Stimulated activated CD4-positive, alpha-beta T cell treated with anti-CD3 and anti-CD28 coated beads, Interleukin-1b, Interleukin-23, amount 100 ng/mL, for 1 hour (primary cell): ENCODE measurements at places on chromosomes 7 and 10.
A peak's percentile ranks its signal among the peaks of the same experiment; 100 is the strongest.

DNA sequence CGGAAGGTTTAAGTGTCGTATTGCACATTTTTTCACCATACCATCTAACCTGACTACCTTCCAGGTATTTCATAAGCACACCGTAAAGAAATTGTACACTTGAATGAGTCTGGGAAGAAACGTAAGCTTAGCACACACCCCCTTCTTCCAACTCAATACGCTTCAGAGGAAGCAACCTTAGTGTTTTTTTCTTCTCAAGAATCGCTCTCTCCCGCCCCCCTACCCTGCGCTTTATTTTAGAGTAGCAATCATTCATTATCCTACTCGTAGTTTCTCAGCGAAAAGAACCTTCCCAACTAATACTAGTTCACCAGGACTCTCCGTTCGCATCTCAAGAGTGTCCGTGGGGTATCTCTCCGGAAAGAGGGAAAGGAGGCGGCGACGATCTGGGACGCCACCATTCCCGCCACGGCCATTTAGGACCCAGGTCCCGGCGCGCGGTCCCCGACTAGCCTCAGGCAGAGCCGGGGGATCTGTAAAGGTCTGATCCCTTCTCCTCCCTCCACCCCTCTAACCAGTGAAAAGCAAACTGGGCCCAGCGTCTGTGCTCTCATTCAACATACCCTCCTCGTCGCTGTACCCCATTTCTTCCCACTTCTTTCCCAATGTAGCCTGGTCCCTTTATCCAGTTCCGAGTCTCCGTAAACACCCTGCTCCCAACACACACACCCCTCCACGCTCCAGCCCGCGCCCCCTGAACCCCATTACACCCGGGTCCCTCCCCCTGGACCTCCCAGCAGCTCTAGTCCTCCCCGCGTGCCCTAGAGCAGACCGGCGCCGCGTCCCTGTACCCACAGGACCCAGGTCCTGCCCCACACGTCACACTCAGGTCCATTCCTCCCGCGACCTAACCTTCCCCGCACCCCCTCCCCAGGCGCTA, 16.0 kb downstream of the MYOZ1 start:
- no peak for DNase-seq

DNA sequence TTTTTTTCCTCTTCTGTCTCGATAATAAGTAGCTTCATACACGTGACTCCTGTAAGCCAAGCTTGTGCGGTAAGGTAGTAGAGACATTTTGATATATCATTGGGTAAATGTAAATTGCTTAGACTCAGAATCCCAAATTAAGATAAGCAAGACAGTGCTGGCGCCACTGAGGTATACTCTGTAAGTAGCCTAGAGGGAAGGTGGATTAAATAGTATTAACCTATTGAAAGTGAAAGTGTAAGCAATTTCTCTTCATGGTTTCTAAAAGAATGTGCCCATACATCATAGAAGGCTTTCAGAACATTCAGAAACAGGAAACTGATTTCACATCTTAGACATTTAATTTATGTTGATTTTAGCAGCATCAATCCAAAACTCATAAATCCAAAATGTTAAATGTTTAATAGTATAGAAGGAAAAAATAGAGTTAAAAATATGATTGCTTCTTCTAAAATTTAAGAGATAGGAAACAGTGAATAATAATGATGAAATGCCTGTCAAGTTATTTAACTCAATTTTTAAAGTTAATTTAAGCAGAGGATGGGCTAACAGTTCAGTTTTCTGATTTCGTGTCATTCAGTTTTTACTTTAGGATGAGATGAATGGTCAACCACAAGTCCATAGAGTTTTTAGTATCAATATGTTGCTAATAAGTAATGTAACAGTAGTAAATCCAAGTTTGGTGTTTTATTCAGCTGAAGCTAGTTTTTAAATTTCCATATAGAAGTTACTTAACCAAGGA, 36.8 kb downstream of the LRRC72 start:
- no peak for DNase-seq

GRCh38 chr7:105268511-105269392, 120.0 kb downstream of the SRPK2 start:
- DNase-seq: no peak

DNA sequence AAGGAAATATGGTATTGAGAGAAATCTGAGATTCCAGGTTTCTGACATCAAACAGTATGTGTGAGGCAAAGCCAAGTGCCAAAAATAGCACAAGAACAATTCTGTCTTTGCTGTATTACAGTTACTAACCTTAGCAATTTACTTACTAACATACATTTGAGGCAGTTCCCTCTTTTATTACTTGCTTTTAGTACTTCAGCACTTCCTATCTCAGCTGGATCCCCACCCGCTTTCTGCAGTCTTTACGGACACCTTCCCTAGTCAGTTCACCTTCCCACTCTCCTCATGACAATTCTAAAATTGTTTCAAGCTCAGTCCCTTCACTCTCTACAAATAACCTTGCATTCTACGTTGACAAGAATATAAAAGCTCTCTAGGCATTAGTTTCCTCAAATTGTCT, 79.2 kb downstream of the ELAPOR2 start:
- DNase-seq: no peak

DNA sequence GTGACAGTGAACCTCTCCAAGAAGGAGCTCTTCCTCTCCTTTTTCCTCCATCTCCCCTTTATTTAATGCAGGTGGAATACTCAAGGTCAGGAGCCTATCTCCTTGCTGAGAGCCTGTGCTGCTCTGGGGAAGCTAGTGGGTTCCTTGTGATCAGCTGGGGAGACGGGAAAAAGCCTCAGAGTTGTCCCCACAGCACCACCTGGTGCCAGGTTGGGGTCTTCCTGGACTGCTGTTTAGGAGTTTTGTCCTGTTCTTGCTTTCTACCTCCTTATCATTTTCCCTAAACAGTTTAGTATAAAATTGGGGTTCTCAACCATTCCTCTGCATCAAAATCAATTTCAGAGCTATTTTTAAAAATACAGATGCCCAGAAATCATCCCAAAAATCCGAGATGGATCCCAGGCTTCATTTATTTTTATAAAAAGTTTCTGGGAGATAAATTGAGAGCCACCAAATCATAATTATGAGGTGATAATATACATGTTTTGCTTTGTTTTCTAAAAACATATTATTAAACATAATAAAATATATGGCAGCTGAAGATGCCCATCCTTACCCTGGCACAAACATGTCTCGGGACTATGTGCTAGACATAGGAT, 44.3 kb downstream of the MACC1 start:
- DNase-seq: no peak

DNA sequence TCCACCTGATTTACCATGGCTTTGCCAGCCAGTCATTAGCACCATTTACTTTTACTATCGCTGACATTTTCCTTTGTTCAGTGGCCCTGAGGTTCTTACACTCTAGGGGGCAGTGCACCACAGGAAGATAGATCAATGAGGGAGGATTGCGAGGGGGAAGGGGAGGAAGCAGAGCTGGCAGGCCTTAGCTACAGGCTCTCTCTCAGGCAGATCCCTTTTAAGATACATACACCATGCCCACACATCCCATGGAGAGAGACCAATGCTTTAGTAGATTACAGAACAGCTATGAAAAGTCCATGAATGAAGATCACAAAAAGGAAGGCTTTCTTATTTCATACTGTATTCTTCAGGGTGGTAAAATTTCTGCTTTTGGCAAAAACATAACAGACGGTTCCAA, 47.4 kb downstream of the DENND11 start:
- DNase-seq: peak; percentile 8

DNA sequence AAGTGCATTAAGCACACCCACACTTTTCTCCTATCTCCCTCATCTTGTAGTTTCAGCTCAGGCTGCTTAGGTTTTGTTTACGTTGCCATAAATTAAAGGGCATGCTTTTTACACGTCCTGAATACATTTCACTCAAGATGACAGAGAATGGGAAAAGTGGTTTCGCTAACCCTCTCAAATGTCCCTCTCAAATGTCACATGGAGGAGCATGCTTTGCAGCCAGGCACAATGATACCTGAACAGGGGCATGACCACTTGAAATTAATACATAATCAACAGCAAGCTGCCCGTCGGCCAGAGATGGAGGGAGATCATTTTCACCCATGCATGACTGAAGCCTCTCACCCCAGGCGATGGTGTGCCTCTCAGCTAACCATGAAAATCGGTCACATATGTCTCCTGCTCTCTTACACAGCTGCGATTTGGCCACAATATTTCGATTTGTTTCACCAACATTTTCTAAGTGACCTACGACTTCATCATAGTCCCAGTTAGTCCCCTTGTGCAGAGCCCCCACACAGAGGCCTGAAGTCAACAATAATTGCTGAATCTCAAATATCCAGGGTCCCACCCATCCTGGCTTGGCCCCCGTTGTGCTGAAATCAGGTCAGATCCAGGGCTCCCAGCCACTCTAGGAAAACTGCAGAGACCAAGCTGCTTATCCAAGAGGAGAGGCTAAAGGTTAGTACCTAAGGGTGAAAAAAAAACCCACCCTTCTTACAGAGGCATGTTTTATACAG, 373.9 kb upstream of the NFE2L3 start:
- no peak for DNase-seq

DNA sequence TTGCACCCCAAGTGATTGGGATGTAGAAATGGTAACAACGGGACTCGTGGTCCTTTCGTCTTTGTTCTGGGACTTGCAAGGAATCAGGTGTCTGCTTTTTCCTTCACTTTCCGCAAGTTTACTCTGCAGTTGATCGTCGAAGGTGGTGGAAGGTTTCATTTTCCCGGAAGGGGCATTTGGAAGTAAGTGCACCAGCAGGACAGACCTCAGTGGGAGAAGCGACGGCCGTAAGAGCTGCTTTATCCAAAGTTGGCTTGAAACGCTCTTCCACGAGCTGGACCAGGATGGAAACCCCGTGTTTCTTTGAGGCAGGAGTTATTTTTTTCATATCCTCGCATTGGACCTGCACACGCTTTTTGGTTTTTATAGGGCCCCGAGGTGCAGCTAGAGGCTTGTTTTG, 1.2 kb downstream of the BRI3 start:
- DNase-seq: no peak

GRCh38 chr10:129583831-129584230, 116.8 kb downstream of the MGMT start:
- DNase-seq: no peak

GRCh38 chr10:71036297-71036966, 148.1 kb upstream of the PCBD1 start:
- DNase-seq: no peak

DNA sequence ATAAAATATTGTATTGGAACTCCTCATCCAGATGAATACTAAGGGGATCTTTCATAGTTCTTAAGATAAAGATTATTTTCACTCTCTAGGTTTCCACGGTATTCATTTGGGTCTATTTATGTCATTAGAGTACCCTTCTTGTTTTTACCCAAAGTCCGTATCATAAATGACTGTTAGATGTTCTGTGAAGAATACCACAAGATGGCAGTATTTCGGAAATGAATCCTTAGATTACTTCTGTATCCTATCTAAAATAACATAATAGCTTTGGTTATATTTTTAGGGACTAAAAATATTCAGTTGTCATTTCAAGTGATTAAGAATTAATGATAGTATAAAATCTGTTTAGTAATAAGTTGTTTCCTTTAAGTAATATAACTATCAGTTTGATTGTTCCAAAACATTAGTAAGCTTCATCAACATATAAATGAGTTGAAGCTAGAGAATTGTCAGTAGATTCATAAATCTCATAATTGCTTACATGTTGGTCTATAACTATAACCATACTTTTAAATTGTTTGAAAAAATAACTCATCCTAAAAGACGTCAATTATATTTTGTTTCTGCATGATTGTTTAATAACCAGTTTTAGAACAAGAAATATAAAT, 337.5 kb upstream of the KCND2 start:
- no peak for DNase-seq

- no peak for DNase-seq
Measured at GRCh38 chr10:17758896-17759295, 6.9 kb downstream of the TMEM236 start.

GRCh38 chr10:75967491-75967890, 536.1 kb downstream of the LRMDA start:
- no peak for DNase-seq

GRCh38 chr10:19302117-19302516, 253.5 kb downstream of the MALRD1 start:
- no peak for DNase-seq

DNA sequence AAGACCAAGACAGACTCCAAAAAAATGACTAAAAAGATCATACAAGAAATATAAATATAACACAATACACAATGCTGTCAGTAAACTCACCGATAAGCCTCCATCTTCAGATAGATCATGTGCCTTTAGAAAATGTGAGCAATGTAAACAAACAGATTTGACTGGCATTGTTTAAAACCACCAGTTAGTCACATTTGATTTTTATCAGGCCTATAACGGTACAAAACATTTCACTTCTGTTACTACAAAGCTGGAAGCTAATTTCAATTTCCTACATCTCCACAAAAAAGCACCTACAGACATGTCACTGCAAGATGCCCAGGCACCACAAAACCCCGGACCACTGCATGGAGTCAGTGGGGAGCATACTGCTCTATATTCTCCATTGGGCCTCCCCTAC, 18.9 kb downstream of the SGMS1 start:
- no peak for DNase-seq

- DNase-seq: no peak
Measured at GRCh38 chr7:74272305-74273038, 16.7 kb upstream of the CLIP2 start.

DNA sequence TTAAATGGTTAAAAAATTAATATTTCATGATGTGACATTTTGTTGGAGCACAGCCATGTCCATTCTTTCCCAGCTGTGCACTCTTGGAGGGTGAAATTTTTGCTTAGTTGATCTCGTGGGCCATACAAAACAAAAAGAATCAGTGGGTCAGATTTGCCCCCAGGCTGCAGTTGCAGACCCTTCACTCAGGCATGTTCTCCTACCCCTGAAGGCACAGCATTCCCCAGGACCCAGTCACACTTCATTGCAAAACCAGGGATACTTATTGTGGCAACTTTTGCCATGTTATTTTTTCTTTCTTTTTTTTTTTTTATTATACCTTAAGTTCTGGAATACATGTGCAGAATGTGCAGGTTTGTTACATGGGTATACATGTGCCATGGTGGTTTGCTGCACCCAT, 6.0 kb downstream of the TAS2R40 start:
- DNase-seq: no peak

- no peak for DNase-seq
Measured at GRCh38 chr7:25496476-25497368, 268.4 kb upstream of the NPVF start.

- no peak for DNase-seq
Measured at GRCh38 chr7:70573071-70573661, 558.8 kb upstream of the GALNT17 start.

DNA sequence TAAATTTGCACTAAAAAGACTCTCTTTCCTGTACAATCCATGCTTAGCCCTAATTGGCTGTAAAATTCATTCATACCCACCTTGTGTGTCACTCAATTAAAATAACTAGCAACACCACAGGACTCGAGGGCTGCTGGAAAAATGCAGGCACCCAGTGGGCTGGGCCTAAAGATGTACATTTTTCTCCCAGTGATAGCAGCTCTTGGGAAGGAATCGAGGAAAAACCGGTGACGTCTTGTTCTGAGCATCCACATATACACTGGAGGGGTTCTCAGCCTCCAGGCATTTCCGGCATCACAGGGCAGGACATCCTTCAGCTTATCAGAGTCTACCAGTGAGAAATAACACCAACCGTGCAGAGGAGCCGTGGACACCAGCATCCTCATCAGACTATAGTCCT, 85.8 kb upstream of the PITRM1 start:
- no peak for DNase-seq
